ENCODE measurements at places on chromosomes 3 and 15. TPM values are rescaled to one million over a fixed set of nuclear protein-coding genes. Genes with fewer than 3 reads are reported as not detected.

GRCh38 chr3:19165654-19166053 is 17.3 kb downstream of the KCNH8 start:
- H3K36me3 ChIP-seq, result no peaks in the 10 kb centered on the region
- no peaks in the 10 kb centered on the region for H3K4me1 ChIP-seq
- no peak overlapping the region for H3K4me3 ChIP-seq
- H3K27me3 ChIP-seq, result no peaks in the 10 kb centered on the region

DNA sequence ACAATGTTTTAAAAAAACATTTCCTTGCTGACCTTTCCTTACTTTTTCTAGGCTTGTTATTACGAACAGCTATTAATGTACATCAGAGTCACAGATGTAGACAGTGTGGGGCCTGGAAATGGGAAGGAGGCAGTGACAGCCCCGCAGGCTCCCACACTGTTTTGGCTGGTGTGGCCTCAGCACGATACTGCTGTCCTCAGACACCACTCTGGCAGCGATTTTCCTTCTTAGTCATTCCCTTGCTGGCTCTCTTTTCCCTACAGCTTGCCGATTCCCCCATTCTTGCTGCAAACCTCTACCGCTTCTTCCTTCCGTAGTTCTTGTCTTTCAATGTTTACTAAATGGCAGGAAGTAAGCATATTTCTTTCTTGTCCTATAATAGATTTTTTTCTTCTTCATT is 113.1 kb downstream of the ABI3BP start:
- no peak overlapping the region for H3K4me3 ChIP-seq
- peaks cover 23% of the 10 kb centered on the region for H3K4me1 ChIP-seq
- DNase-seq, result no peak
- H3K27me3 ChIP-seq, result no peaks in the 10 kb centered on the region

- no peak overlapping the region for H3K4me3 ChIP-seq
- no peaks in the 10 kb centered on the region for H3K4me1 ChIP-seq
- DNase-seq, result no peak
- no peaks in the 10 kb centered on the region for H3K27me3 ChIP-seq
- H3K27ac ChIP-seq, result no peak overlapping the region
- no peaks in the 10 kb centered on the region for H3K36me3 ChIP-seq
Measured at GRCh38 chr3:147807776-147808175, 398.6 kb downstream of the ZIC1 start.

- no peaks in the 10 kb centered on the region for H3K36me3 ChIP-seq
- no peak overlapping the region for H3K4me3 ChIP-seq
- no peaks in the 10 kb centered on the region for H3K27me3 ChIP-seq
Measured at GRCh38 chr3:42300778-42301177, 34.8 kb upstream of the CCK start.

DNA sequence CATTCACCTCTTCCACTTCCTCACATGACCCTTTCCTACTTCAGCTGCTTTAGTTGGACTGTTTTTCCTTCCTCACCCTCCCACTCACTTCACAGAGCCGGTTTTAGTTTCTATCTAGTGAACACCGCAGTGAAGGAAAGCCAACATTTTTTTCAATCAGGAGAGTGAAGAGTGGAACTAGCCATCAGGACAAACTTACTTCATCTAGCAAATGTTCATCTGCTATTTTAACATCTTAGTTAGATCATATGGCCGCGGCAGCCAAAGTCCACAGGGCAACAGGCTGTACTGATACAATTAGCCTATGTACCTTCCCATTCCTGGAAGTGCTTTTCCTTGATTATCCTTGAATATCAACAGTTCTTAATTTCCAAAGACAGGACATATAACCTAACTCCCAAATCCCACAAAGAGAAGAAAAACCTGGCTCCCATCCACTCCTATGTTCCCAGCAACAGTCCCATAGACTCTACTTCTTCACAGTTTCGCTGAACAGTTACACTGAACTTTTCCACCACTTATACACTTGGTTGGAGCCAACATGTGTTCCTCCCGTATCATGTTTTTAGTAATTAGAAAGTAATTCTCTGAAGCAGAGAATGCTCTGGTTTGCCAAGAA is 456.2 kb upstream of the THBS1 start:
- DNase-seq, result no peak
- no peaks in the 10 kb centered on the region for H3K27me3 ChIP-seq
- H3K4me1 ChIP-seq, result peaks cover 18% of the 10 kb centered on the region
- no peak overlapping the region for H3K4me3 ChIP-seq

DNA sequence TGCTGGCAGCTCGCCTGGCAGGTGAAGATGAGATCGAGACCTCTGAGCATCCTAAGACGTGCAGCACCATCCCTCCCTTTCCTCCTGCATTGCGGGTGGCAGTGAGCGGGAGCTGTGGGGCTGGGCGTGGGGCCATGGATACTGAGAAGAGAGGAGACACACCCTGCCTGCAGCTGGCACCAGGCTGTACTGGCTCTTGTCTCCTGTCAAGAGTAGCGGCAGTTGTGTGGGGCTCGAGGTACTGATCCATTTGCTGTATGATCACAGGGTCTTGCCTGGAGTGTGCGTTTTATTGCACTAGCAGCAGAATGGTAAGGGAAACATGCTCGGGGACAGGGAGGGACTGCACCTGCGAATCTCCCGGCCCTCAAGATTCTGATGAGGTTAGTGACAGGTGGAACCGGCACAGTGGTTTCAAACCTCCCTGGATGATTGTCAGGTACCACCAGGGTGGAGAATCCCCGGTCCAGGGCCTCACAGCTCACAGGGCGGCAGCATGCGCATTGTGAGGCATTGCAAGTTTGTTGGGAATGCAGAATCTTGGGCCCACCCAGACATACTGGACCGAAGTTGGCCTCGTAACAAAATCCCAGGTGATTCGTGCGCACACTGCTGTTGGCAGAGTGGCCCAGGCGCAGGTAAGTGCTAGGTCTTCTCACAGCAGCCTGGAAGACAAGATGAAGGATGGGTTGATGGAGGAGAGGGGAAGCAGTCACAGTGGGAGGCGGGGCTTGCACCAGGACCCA is 14.1 kb downstream of the SYNM start:
- no peak overlapping the region for H3K4me3 ChIP-seq
- peak overlapping the region; percentile 87 for H3K27ac ChIP-seq
- no peaks in the 10 kb centered on the region for H3K27me3 ChIP-seq
- H3K4me1 ChIP-seq, result peaks cover 52% of the 10 kb centered on the region
- peaks cover 49% of the 10 kb centered on the region for H3K36me3 ChIP-seq
- no peak for DNase-seq

- no peak overlapping the region for H3K4me3 ChIP-seq
- peaks cover 2% of the 10 kb centered on the region for H3K36me3 ChIP-seq
- no peak overlapping the region for H3K27ac ChIP-seq
- no peak for DNase-seq
- H3K27me3 ChIP-seq, result no peaks in the 10 kb centered on the region
Measured at GRCh38 chr3:105767776-105768175, 101.0 kb downstream of the CBLB start.

DNA sequence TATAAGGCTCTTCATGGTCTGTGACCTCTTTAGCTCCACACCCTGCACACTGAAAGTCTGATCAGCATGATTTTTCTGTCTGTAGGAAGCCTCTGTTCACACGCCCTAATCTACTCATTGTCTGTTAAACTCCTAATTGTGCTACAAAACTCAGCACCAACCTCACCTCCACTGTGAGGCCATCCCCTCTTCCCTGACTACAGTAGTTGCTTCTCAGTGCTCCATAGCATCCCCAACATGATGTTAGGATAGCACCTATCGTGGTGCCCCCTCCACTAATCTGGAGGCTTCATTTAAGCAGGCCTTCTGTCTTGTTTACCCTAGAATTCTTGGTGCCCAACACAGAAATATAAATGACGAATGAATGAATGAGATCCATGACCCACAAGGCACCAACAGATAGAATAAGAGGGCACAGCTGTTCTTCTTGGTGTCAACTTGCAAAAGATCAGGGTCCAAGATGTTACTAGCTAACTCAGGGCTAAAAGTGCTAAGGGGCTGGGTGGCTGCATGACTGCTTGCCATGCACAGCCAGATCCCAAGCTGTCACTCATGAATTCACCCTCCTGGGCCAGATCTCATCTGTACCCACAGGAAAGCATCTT is 55.2 kb upstream of the HEG1 start:
- H3K36me3 ChIP-seq, result peaks cover 4% of the 10 kb centered on the region
- no peaks in the 10 kb centered on the region for H3K27me3 ChIP-seq
- H3K4me3 ChIP-seq, result no peak overlapping the region
- no peak overlapping the region for H3K27ac ChIP-seq

C3orf20 gene
- not detected for polyA plus RNA-seq
